ENCODE measurements at places on chromosomes 13 and 19.
A peak's percentile ranks its signal among the peaks of the same experiment; 100 is the strongest.

GRCh38 chr19:8610041-8610935 lies at the start of gene ADAMTS10:
TSS of gene ADAMTS10 (minus strand) at chr19:8610715. CDS start at chr19:8605710, 5,005 bp downstream.
- DNase-seq, result no peak

- no peak for DNase-seq
Observed at GRCh38 chr13:24038841-24039330, 121.6 kb upstream of the SPATA13 start.

- no peak for DNase-seq
Observed at GRCh38 chr13:98981369-98982080, 3.7 kb upstream of the DOCK9 start.

GRCh38 chr13:109819874-109820273 lies 33.5 kb upstream of the IRS2 start:
- DNase-seq, result no peak

GRCh38 chr19:43934055-43934984 lies 762 bp downstream of the ZNF45 start:
- peak; percentile 2 for DNase-seq

GRCh38 chr19:2636897-2637683 lies 65.4 kb downstream of the GNG7 start:
- DNase-seq, result peak; percentile 47

- DNase-seq, result no peak
Observed at GRCh38 chr13:53788286-53788685, 759.7 kb downstream of the OLFM4 start.

DNA sequence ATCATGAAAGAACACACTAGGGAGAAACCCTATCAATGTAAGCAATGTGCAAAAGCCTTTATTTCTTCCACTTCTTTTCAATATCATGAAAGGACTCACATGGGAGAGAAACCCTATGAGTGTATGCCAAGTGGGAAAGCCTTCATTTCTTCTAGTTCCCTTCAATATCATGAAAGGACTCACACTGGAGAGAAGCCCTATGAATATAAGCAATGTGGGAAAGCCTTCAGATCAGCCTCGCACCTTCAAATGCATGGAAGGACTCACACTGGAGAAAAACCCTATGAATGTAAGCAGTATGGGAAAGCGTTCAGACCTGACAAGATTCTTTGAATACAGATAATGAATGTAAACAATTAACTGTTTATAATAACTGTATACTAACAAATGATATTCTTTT lies 15.0 kb upstream of the ZNF439 start:
- no peak for DNase-seq

GRCh38 chr19:2274931-2275535 lies 6.9 kb downstream of the PEAK3 start:
- peak; percentile 47 for DNase-seq

DNA sequence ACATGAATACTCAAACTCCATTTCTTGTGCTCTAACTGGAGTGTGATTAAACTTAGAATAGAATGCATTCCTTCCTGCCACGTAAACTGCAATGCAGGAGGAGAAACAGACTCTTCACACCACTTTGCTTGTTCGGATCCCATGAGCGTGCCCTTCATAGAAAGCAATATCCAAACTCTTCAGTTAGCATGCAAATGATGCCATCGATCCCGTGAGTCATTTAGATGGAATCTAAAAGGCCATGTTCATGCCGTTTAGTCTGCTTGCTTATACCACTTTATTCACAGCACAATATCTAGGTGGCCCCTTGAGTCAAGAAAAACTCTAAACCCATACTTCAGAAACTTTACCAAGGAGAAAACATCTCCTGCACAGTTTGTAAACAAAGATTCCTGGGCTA lies 225.8 kb downstream of the OXGR1 start:
- no peak for DNase-seq

- DNase-seq, result no peak
Observed at GRCh38 chr19:46481223-46481848, 10.0 kb upstream of the PNMA8A start.

GRCh38 chr19:32020538-32020937 lies 324.9 kb upstream of the ZNF507 start:
- DNase-seq, result no peak

DNA sequence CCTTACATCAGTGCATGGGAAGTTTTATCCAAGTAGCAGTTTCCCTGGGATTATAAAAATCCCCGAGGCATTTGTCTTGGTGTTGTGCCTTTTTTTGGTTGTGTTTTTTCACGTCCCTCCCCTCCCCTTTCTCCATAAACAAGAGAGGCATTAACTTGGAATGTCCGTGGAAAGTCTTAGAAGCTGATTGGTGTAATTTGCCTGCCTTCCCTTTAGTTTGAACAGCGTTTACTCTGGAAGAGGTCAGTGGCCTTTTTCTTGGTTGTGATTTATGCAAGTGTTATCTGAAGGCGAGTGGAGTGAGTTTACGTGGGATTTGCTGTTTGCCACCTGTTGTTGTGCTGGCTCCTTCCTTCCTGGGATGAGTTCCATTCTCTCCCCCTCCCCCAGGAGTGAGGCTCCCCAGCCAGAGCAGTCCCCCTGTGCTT lies 7.2 kb downstream of the ACTN4 start:
- no peak for DNase-seq

GRCh38 chr19:38190061-38190460 lies 34.0 kb downstream of the DPF1 start:
- no peak for DNase-seq

DNA sequence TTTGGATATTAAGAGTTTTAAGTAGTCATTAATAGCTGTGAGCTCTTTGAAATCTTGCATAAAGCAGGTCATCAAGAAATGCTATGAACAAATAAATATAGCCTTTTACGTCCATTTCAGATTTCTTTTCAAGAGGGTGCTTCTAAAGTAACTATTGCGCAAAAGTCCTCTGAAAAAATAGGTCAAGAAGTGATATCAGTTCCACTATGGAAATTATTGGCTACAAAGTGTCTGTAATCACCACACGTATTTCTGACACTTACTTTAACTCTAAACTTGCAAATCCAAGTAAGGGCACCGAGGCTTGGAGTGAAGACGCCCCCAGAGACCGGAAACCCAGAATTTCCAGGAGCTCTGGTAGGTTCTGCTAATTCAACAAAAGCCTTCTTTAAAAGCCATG lies 44.9 kb upstream of the STARD13 start:
- no peak for DNase-seq

- DNase-seq, result no peak
Observed at GRCh38 chr19:8220481-8220880, 11.3 kb downstream of the CERS4 start.

DNA sequence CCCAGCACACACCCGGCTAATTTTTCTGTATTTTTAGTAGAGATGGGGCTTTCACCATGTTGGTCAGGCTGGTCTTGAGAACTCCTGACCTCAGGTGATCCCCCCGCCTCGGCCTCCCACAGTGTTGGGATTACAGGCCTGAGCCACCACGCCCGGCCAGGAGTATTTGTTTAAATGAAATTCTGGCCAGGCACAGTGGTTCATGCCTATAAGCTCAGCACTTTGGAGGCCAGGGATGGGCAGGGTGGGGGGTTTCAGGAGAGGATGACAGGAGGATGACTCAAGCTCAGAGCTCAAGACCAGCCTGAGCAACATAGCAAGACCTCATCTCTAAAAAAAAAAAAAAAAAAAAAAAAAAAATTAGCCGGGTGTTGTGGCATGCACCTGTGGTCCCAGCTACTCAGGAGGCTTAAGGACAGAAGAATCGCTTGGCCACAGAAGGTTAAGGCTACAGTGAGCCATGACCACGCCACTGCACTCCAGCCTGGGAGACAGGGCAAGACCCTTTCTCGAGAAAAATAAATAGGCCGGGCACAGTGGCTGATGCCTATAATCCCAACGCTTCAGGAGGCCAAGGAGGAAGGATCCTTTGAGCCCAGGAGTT lies 8.2 kb upstream of the DHDH start:
- DNase-seq, result no peak

GRCh38 chr13:100209857-100210825 lies 121.2 kb downstream of the PCCA start:
- no peak for DNase-seq

GRCh38 chr13:29722415-29722814 lies 126.9 kb upstream of the SLC7A1 start:
- no peak for DNase-seq

GRCh38 chr13:47408546-47409319 lies 511.9 kb upstream of the HTR2A start:
- no peak for DNase-seq

- DNase-seq, result no peak
Observed at GRCh38 chr13:109323338-109323737, 463.0 kb downstream of the IRS2 start.

- no peak for DNase-seq
Observed at GRCh38 chr13:43305416-43305815, 282.0 kb downstream of the DNAJC15 start.

- no peak for DNase-seq
Observed at GRCh38 chr13:49343255-49343654, 95.5 kb downstream of the CDADC1 start.

Measured in hematopoietic multipotent progenitor cell treated with erythropoietin and hydrocortisone succinate and interleukin-3 and kit ligand, for 15 days (in vitro differentiated cells).